ENCODE measurements at places on chromosomes 6 and 20.

- DNase-seq, result no peak
These were observed 34.2 kb downstream of the PAX1 start for GRCh38 chr20:21739682-21740081.

- DNase-seq, result no peak
These were observed 38.5 kb upstream of the SIM1 start for GRCh38 chr6:100503043-100503705.

DNA sequence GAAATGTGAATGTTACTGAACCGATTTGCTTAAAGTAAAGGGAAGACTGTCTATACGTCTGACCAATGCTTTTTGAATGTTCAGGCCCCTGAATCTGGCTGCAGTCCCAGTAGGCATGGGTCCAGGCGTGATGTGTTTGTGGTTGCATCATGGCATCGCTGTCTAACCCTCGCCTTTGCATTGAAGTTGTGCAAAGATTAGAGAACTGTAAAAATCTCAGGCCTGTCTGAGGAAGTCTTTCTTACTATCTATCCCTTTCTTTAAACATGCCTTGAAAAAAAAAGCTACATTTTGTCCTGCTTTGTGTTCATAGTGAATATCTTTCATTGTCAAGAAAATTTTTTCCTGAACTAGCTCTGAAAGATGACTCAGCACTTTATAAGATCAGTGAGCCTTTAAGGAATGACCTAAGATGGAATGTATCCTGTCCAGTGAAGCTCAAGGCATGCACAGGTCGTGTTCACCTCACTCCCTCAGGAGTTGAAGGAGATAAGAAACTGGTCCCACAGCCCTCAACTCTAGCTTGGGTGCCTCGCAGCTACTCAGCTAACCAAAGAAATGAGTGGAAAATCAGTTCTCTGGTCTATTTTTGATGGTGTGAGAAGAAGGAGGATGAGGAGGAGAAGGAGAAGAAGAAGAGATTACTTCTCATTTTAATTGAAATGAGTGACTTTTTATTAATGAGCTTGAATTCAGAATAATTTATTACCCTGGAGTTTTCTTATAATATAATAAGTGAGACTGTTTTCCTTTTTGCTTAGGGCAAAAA lies 48.6 kb downstream of the TPD52L1 start:
- DNase-seq, result no peak

- no peak for DNase-seq
These were observed 6.6 kb downstream of the PRSS35 start for GRCh38 chr6:83518816-83519480.

GRCh38 chr6:83860359-83860755 lies 868 bp downstream of the CYB5R4 start:
- DNase-seq, result no peak

GRCh38 chr6:121297694-121298093 lies 36.6 kb downstream of the TBC1D32 start:
- no peak for DNase-seq

DNA sequence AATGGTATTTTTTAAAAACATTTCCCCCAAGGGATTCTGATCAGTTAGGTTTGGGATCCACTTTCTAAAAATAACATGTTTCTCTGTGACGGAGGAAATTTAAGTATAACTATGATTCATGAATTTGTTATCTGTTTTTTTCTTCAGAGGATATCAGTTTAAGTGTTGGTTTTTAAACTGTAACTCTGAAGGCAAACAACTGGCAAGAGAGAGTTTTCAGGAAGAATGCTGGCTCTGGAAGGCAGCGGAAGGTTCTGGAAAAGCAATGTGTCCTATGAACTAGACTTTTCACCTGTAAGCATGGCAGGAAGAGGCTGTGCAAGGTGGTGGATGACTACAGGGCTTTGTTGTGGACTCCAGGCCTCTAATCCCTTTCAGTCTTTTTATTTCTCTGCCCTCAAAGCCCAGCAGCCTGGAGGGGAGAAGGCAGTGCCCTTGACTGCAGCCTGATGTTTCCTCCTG lies 153.1 kb downstream of the GMPR start:
- DNase-seq, result peak; percentile 14

DNA sequence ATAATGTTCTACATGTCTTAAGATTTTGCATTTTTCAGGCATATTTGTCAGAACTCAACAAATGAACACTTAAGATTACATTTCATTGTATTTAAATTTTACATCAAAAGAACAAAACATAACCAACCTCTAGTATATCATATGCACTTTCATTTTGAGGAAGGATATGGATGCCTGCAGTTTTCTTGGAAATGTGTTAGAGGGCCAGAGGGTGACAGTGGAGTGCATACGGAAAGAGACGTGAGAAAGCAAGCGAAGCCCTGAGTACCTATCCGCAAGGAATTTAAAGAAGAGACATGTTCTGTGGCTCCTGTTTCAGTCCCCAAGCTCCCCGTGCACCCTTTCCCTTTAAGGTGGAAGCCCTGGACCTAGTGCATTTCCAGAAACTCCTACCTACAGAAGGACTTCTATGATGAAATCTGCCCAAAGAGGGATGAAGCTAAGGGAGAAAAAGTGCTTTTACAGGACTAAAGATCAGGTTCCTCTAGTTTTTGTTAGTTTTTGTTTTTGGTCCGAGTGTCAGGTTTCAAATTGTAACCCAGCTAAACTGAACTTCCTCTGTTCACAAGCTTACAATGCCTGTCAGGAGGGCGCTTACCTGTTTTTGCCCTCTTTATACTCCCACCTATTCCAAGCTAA lies 38.8 kb downstream of the EZR start:
- no peak for DNase-seq

DNA sequence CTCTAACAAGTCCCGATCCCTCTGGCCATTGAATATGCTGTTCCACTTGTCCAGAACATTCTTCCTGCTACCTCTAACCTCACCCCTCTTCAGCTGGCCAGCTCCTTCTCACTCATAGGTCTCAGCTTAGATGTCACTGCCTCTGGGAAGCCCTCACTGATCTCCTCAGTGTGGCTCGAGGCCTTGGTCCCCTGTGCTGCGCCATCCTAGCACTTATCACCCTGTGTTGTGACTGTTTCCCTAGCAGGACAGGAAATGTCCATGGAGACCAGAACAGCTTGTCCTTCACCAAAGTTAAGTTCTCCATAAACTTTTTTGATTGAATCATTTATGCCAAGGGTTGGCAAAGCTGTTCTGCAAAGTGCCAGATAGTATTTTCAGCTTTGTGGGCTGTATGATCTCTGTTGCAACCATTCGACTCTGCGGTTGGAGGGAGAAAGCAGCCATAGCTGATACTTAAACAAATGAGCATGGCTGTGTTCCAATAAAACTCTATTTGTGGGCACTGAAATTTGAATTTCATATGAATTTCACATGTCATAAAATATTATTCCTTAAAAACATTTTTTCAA lies 6.5 kb upstream of the BNIP5 start:
- DNase-seq, result no peak

- no peak for DNase-seq
These were observed 39.3 kb downstream of the DTNBP1 start for GRCh38 chr6:15623276-15624116.

DNA sequence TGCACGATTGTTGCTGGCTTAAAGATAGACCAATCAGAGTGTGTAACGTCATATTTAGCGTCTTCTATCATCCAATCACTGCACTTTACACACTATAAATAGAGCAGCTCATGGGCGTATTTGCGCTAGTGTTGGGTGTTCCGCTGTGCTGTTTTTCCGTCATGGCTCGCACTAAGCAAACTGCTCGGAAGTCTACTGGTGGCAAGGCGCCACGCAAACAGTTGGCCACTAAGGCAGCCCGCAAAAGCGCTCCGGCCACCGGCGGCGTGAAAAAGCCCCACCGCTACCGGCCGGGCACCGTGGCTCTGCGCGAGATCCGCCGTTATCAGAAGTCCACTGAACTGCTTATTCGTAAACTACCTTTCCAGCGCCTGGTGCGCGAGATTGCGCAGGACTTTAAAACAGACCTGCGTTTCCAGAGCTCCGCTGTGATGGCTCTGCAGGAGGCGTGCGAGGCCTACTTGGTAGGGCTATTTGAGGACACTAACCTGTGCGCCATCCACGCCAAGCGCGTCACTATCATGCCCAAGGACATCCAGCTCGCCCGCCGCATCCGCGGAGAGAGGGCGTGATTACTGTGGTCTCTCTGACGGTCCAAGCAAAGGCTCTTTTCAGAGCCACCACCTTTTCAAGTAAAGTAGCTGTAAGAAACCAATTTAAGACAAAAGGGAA lies 57.9 kb downstream of the TRIM38 start:
- DNase-seq, result peak; percentile 85

GRCh38 chr6:20954315-20954714 lies 420.1 kb downstream of the CDKAL1 start:
- DNase-seq, result no peak

DNA sequence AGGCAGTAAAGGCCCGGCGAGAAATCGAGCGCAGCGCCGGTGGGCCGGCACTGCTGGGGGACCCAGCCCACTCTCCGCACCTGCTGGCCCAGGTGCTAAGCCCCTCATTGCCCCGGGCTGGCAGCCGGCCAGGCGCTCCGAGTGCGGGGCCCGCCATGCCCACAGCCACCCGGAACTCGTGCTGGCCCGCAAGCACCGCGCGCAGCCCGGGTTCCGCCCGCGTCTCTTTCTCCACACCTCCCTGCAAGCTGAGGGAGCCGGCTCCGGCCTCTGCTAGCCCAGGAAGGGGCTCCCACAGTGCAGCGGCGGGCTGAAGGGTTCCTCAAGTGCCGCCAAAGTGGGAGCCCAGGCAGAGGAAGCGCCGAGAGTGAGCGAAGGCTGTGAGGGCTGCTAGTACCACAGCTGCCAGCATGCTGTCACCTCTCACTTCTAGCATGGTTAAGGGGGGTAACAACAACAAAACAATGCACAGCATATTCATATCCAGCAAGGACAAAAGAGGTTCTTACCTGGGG lies 11.3 kb upstream of the GMPR start:
- no peak for DNase-seq

DNA sequence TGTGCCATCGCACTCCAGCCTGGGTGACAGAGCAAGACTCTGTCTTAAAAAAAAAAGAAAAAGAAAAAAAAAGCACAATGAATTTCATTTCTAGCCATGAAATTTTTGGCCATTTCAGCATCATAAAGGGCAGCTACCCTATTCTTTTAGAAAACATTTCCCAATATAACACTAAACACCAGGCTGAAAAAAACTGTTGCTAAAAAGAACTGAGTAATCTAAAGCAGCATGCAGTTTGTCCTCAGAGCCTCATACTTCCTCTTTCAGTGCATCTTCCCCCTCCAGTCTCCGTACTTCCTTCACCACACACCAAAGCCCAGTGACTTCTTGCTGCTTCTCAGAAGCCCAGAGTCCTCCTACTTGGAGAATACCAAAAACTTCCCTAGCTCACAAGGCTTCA lies 5.6 kb upstream of the IFNGR1 start:
- no peak for DNase-seq

DNA sequence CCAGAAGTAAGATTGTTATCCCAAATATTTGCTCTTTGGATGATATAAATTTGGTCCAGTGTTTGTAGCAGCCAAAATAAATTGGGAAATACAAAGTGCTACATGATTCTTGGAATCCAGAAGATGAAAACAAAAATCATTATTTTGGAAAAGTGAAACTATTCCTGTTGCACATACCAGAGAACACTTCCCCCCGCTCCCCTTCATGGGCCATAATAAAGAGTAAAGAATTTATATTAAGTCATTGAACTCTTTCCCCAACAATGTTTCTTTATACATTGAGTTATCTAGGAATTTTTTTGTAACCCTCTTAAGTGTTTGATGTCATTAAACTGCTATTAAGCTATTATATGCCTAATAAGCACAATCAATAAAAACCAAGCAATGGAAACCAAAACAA lies 490.4 kb upstream of the HS3ST5 start:
- DNase-seq, result no peak

DNA sequence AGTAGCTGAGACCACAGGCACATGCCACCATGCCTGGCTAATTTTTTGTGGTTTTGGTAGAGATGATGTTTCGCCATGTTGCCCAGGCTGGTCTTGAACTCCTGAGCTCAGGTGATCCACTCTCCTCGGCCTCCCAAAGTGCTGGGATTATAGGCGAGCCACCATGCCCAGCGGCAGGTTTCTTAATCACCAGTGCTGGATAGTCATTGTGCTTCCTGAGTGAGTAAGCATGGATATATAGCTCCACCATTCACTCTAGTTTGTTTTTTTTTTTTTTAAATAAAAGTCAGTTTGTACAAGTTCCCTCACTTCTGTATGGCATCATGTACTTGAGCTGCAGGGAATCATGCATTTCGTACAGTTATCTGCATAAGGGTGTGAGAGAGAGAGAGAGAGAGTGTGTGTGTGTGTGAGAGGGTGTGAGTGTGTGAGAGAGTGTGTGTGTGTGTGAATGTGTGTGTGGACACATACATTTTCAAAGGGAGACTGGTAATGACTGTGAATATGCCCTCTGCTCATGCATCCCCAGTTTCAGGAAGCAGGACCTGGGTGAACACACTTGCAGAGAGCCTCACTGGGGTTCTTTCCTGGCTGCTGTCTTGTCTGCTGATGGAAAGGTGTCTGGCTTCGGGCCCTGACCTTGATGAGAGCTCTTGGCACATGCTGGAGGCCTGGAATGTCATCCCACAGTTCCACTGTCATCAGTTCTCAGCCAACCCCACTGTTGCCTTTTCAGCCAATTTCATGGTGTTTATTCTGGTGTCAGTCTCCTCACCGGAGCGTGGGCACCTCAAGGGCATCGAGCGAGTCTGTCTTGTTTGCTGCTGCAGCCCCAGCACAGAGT lies 65.0 kb upstream of the XRN2 start:
- no peak for DNase-seq

GRCh38 chr6:105263685-105264610 lies 84.1 kb upstream of the POPDC3 start:
- DNase-seq, result no peak

- no peak for DNase-seq
These were observed 244.3 kb downstream of the NFATC2 start for GRCh38 chr20:51298141-51298749.

- no peak for DNase-seq
These were observed 141.2 kb downstream of the DHX35 start for GRCh38 chr20:39103305-39103704.

- no peak for DNase-seq
These were observed 11.4 kb downstream of the CRISP3 start for GRCh38 chr6:49732781-49733180.

DNA sequence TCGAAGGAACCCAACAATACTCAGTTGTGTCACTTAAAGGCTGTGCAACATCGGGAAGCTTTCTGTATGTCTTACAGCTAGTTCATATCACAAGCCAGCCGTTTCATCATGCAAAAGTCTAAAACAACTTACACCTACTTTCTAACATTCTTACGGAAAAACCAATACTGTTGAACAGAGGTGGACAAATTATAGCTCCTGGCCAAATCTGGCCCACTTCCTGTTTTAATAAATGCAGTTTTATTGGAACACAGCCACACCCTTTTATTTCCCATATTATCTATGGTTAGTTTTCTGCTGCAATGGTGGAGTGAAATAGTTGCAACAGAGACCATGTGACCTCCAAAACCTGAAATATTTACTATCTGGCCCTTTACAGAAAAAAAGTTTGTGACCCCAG lies 46.6 kb downstream of the MYB start:
- no peak for DNase-seq
